Vagina (tissue), 2 donors: ENCODE measurements at places on chromosomes 5 and 9. TPM values are rescaled to one million over a fixed set of nuclear protein-coding genes. Genes with fewer than 3 reads are reported as not detected.

DNA sequence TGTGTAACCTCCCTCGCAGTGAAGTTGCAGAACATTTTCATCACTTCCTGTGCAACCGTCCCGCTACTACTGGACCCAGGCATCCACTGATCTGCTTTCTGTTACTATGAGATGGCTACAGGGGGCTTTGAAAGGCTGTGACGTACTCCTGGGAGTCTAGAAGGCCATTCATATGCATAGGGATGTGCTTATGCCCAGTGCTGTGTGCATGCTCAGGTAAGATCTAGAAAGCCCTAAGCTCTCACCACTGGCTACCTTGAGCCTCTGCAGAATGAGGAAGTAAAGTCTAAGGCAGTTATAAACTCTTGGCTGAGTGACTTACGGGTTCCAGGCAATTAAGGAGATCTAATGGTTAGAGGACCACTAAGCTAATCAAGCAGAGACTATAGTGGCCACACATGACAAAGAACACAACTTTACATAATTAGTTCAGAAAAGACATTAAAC is 11.8 kb downstream of the HNRNPAB start:
- no peak for DNase-seq

DNA sequence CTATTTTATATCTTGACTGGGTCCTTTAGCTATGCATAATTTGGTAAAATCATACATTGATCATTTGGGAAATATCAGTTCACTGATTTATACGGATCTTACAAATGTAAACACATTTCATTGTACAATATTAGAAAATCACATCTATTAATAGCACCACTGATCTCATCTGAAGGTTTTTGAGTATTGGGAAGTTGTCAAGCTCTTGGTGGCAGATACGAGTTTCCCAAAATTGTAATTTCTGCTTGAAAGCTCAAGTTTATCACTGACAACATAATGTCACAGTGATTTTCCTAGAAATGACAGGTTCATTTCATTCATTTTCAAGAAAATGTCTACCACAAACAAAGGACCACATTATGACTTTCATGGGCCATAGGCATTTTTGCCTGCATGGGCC is 3.0 kb upstream of the MACROH2A1 start:
- no peak for DNase-seq

GRCh38 chr5:68432682-68433081 is 217.1 kb downstream of the PIK3R1 start:
- DNase-seq = no peak

DNA sequence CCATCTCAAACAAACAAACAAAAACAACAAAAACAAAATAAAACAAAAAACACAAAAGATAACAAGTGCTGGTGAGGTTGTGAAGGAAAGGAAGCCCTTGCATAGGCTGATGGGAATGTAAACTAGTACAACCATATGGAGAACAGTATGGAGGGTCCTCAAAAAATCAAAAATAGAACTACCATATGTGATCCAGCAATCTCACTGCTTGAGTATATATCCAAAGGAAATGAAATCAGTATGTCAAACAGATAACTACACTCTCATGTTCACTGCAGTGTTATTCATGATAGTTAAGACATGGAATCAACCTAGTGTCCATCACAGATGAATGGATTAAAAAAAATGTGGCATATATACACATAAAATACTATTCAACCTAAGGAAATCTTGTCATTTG is 395.7 kb upstream of the SLC24A2 start:
- DNase-seq = no peak

DNA sequence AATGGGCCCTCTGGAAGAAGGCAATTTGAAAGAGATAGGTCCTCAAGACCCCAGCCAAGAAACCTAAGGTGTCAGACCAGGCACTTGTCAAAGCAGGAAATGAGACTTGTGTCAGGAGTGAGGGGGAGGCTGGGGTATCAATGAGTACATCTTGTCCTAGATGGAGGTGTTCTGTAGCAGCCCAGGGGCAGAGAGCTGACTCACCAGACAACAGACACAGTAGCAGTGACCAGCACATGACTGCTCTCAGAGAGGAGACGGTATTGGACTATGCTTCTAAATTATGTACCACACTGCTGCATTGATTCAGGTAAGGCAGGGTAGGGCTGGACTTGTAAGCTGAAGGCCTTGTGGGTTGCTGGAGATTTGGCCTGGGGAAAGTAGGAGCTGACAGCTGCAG is 551.2 kb upstream of the KLF4 start:
- DNase-seq = peak; percentile 62

DNA sequence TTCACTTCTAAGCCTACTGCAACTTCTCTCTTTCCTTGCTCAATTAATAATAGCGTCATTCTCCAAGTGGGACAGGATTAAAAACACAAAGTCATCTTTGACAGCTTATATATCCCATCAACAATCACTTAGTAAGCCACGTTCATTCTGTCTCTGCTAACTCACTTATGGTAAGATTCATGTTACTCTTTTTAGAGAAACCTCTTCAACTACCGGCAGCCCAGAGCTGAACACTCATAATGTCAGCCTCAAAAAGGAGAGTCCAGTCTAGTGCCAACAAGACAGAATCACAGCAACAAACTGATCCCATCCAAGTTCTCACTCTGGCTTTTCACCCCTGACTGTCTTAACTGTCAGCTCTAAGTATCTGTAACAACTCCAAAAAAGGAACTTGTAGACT is 196.0 kb downstream of the RAB3C start:
- DNase-seq = no peak

GRCh38 chr5:171433352-171433698 is 13.9 kb downstream of the FGF18 start:
- no peak for DNase-seq

- DNase-seq = no peak
These were observed 430.1 kb upstream of the DAB2 start for GRCh38 chr5:39854771-39855410.

- no peak for DNase-seq
These were observed 85.2 kb downstream of the KIAA1958 start for GRCh38 chr9:112571624-112572355.

- no peak for DNase-seq
These were observed 473.7 kb downstream of the ARHGEF28 start for GRCh38 chr5:74099538-74100267.

The PCDHGA9 gene
- total RNA-seq = 8.8 TPM

The IFNA21 gene
- total RNA-seq = not detected

The TBC1D2 gene
- total RNA-seq = 28.0 TPM

The HSD17B3 gene
- total RNA-seq = not detected

The ZNF883 gene
- total RNA-seq = 0.98 TPM

The EIF4E1B gene
- total RNA-seq = not detected
